Hypothalamus (tissue), 51 donors: ENCODE measurements at places on chromosomes 3 and 15.

- DNase-seq = no peak
Observed at GRCh38 chr3:80244390-80244789, 476.6 kb upstream of the ROBO1 start.

DNA sequence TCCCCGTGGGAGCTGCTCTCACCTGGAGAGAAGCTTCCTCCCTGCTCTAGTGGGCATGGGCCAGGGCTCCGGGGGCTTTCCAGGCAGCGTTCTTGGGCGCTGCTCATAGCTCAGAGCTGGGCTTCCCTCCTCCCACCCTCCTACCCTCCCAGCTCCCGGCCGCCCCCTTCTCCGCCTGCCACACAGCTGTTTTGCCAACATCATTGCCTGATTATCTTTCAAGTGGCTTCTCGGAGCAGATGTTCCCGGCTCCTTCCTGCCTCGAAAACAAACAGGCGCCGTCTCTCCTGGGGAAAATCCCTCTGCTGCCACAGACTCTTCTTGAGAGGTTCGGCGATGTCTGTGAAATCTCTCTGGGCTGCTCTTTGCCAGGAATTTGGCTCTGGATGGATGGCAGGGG, 195.6 kb downstream of the RPLP1 start:
- DNase-seq = no peak

DNA sequence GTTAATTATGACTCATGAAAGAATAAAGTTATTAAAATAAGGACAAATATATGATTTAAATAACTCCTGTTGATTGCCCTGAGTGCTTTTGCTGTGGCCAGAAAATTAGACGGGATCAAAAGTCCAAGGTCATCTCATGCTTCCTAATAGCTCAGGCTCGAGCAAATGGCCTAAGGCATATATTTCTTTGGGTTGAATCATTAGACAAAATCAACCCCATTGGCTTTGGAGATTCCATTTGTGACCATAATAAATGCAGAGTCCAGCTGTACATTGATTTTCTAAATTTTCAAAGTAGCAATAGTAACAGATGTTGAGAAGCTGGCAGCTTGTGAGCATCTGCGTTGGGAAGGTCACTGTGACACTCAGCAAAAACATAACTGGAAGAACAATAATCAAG, 464.5 kb upstream of the TGFBR2 start:
- DNase-seq = no peak

GRCh38 chr3:61820306-61820992, 259.1 kb downstream of the PTPRG start:
- DNase-seq = no peak

DNA sequence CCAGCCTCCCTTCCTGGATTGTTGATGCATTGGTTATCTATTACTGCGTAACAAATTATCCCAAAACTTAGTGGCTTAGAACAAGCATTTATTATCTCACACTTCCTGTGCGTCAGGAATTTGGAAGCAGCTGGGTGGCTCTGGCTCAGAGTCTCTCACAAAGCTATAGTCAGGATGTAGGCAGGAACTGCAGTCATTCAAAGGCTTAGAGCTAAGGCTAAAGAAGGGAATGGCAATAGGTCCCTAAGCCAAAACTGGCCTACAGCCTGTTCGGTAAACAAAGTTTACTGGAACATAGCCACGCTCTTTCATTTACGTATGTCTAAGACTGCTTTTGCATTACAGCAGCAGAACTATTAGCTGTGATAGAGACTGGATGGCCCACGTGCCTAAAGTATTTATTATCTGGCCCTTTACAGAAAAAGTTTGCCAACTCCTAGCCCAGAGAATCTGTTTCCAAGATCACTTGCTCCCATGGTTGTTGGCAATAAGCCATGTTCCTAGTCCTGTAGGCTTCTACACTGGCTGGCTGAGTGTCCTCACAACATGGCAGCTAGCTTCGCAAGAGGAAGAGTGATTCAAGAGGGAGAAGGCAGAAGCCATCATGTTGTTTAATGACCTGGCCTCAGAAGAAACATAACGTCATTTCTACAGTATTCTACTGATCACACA, 132.4 kb downstream of the SNRK start:
- no peak for DNase-seq

GRCh38 chr3:50550079-50550736, 17.3 kb downstream of the C3orf18 start:
- DNase-seq = peak; percentile 17

DNA sequence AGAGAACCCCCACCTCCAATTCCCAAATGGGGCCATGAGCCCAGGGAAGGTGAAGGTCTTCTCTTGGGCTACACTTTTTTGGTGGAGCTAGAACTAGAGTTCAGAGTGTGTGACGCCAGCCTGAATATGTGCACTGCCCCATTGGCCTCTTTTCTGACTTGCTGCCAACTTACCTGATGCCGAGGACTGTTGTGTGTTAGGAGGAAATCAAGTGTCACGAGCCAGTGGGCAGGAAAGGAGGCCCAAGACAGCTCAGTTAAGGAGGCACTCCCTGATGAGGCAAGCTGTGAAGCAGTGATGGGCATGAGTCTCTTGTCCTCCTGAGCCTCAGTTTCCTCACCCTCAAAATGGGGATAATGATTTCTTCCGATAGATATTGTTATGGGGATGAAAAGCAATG, 107.8 kb downstream of the ANP32A start:
- DNase-seq = no peak

DNA sequence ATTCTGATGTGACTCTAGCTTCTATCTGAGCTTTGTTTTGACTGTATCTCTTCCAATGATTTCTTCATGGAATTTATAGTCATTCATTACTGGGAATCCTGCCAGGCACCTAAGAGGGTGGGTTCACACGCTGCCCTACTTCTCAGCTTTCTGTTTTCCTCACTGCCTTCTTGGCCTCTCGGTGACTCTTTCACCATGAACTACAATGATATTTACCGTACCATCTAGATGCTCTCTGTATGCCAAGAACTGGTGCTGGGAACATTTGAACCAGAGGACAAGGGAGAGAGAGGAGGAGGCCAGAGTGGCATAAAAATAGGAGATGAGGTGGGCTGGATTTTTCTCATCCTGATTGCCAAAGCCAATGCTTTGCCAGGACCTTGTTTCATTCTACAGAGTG, 280.0 kb upstream of the P2RY1 start:
- DNase-seq = no peak

GRCh38 chr3:20141851-20142250, 44.2 kb downstream of the SGO1 start:
- peak; percentile 72 for DNase-seq

- no peak for DNase-seq
Observed at GRCh38 chr3:60633644-60634043, 617.6 kb downstream of the FHIT start.

DNA sequence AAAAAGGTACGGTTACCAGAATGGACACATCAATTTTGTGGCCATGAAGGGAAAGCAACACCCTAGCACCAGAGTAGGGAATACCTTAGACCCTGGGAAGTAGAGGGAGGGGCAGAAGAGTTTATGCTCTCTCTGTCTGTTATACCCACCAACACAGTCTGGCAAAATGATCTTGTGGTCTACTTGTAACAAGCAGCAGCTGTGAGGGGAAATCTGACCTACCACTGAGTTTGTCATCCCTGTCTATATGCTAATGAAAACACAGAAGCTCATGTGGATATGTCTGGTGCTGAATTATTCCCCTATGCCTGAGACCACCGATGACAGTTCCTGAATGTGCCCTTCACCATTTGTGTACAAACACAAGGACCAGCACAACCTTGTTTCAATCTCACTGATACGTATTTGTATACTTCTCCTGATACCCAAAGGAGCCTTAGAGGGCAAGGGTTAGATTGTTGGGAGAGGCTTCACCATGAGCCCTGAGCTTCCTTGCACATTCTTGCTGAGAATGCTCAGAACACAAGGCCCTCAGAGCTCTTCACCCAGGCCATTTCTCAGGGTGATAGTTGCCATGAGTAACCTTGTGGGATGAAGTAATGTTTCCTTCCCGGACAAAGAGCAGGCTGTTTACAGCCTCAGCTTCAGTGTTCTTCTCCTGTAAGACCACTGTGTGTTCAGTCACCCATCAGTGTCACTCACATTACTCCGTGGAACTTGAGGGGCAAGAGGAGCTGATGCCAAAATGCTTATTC, 24.7 kb upstream of the ZNF639 start:
- no peak for DNase-seq

GRCh38 chr3:125239266-125239665, 26.7 kb upstream of the SLC12A8 start:
- DNase-seq = no peak

DNA sequence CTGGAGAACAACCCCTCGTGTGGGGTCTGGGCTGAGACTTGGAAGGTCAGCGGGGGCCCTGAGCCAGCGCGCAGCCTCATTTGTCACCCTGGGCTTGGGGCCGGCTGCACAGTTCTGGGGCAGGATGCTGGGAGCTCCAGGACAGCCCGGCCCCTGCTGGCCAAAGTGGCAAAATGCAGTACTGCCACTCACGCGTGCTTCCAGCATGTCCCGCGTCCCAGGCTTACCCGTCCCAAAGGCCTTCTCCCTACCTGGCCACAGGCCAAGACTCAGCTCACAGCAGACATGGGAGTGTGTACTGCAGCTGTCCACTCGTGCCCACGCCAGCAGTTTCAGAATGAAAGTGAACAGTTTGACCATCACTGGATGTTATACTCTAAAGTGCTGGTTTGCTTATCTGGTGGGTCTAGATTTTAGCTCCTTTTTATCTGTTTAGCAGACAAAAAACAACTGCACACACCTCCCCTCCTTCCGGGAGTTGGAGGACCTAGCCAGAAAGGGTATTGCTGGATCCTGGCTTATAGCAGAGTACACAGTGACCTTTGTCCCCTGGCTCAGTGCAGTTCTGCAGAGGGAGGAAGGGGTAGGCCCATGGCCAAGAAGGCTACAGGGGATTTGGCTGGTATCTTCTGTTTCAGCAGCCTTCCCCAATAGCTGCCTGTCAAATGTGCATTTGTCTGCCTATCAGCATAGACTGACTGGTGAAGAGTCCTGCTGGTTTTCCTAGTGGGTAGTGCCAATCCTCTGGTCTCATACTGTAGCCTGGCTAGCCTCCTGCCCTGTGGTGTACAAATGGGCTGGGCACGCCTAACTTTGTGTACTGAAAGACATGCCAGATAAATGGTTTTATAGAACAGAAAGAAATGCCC, 23.2 kb upstream of the IP6K2 start:
- DNase-seq = peak; percentile 89

- DNase-seq = no peak
Observed at GRCh38 chr3:122615303-122615702, 37.9 kb downstream of the PARP15 start.

- no peak for DNase-seq
Observed at GRCh38 chr3:24259901-24260512, 234.6 kb downstream of the THRB start.

GRCh38 chr3:170692720-170693119, 106.8 kb upstream of the SLC7A14 start:
- no peak for DNase-seq
